ENCODE measurements at places on chromosomes 5 and 9.

- DNase-seq, result no peak
Measured at GRCh38 chr9:16866587-16866986, 3.9 kb downstream of the BNC2 start.

- no peak for DNase-seq
Measured at GRCh38 chr5:80591352-80591751, 21.3 kb upstream of the ANKRD34B start.

DNA sequence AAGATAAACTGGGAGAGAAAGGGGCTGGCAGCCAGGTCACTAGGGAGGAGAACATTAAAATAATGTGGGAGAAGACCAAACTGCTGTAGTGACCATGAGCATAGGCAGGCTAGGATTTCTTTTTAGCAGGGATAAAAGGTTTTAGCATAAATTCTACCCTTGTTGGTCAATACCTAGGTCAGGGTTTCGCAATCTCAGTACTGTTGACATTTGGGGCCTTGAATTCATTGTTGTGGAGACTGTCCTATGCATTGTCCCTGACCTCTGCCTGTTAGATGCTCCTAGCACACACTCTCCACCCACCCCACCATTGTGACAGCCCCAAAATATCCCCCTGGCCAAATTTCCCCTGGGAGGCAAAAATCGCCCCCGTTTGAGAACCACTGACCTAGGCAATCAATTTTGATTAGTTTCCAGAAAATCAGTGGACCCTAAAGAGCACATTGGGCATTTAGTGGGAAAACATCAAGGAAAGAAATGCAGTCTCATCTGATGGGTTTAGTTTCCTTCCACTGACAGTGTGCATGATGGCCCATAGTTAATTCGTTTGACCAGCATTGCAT lies 181.4 kb downstream of the NTRK2 start:
- DNase-seq, result no peak

DNA sequence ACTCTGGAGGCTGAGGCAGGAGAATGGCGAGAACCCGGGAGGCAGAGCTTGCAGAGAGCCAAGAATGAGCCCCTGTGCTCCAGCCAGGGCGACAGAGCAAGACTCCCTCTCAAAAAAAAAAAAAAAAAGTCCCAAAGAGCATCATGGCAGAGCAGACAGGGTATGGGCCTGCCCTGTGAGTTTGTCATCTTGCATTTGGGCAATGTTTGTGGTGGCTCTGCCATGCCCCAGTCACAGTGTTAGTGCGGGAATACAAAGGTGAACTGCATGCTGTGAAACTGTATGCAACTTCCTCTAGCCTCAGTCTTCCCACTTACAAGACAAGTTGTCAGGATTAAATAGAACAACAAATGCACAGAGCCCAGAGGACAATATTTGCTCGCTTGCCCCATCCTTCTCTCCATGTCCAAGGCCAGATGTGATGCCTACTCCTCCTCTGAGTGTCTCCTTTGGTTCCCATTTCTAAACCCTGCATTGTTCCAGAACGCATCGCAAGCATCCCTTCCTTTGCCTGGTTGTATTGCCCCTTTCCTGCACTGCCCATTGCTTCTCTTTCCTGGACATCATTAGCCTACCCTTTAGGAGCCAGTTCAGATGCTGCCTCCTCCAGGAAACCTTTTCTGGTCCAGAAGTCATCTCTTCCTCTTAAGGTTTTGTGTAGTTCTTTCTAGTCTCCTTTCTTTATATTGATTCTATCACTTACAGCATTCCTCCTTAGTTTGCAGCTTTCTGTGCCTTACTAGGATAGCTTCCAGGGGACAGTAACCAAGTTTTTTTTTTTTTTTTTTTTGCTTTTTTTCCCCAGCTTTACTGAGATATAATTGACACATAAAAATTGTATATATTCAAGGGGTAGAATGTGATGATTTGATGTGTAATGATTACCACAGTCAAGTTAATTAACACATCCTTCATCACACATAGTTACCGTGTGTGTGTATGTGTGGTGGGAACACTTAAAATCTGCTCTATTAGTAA lies 69.0 kb upstream of the TNFAIP8 start:
- DNase-seq, result no peak

- DNase-seq, result no peak
Measured at GRCh38 chr9:134882204-134882785, 1.7 kb downstream of the FCN2 start.

- no peak for DNase-seq
Measured at GRCh38 chr9:99234618-99235017, 12.5 kb downstream of the SEC61B start.

- DNase-seq, result no peak
Measured at GRCh38 chr9:77893706-77894105, 137.9 kb downstream of the GNAQ start.

- no peak for DNase-seq
Measured at GRCh38 chr9:81666123-81666522, 23.2 kb downstream of the TLE1 start.

- no peak for DNase-seq
Measured at GRCh38 chr5:133688391-133688790, 76.0 kb upstream of the FSTL4 start.

DNA sequence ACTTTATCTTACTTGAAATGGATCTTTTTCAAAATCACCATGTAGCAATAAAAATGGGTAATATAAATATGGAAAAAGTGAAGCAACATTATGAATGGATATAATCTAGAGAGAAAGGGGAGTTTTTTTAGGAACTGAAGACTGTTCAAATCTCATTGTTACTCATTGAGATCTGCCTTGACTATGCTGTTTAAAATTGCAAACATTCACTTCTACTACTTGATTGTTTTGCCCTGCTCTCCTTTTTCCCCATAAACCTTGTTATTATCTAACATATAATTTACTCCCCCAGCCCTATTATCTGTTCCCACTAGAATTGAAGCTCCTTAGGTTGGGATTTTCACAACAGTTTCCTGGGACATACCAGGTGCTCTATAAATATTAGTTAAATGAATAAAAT lies 22.0 kb downstream of the PAM start:
- no peak for DNase-seq

DNA sequence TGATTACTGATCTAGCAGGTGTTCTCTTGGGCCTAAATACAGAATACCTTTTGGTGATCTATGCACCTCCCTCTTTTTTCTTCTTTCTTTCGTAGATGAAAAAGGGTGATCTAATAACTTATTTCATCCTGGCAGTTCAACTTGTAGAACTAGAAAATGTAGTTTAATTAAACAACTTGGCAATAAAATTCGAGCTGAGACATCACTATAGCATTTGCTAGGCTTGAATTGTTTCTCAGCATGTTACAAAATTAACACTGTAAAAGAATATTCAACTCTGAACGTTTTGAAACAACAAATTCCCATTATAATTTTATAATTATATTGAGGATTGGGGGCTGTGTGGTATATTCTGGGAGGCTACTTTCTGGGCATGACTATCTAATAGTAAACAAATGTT lies 19.5 kb downstream of the SMIM15 start:
- no peak for DNase-seq

DNA sequence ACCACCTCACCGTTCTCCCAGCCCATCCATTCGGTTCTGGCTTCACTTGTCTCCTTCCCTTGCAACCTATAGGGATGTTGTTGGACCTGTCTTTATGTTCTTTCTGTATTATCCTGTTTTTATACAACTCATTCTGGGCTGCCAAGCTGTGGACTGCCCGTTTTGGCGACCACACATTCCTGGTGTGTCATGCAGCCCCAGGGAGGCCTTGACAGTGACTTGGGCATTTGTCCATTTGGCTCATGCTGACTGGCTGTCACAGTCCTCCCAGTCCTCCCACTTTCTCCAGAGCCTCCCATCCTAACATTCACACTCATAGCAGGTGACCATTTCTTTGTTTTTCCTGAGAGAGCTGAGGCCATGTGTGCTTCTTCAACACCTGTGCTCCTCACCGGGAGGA lies 136.4 kb downstream of the SLF1 start:
- no peak for DNase-seq

GRCh38 chr5:142012186-142012785 lies 541 bp downstream of the GNPDA1 start:
- DNase-seq, result peak; percentile 71

- no peak for DNase-seq
Measured at GRCh38 chr5:173582216-173583111, 34.0 kb downstream of the BOD1 start.

DNA sequence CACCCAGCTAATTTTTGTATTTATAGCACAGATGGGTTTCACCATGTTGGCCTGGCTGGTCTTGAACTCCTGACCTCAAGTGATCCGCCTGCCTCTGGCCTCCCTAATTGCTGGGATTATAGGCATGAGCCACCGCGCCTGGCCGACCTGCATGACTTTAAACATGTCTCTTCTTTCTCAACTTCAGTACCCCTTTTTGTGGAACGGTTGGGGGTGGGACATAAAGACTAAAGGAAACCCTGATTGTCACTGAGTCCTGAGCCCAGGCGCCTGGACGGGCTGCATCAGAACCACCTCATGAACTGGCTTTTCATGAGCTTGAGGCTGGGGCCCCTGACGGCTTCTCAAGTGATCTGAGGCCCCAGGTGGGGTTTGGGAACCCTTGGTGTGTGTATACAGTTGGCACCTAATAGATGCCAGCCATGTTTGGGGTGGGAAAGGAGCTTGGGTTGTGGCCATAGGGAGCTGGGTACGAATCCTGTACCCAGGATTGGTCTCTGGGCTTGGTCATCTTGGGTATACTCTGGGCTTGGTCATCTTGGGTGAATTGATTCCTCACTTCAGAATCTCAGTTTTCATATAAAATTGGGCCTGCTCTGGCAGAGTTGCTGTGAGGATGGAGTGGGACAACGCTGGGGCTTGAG lies 2.2 kb downstream of the GRK6 start:
- DNase-seq, result no peak

DNA sequence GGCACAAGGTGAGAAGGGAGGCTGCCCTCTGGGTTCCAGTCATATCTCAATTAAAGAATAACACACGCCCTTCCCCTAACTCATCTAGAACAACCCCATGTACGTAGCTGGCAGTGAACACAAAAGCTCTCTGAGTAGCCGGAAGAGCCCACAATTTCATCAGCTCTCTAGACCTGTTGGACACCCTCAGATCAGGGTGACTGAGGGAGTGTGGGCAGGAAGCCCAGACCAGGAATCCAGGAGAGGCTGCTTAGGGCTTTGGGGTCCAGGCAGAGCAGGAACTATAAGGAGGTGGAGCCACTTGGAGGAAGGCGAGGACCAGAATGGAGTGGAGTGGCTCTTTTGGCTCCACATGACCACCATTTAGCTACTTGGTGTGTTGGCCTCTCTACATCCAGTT lies 237.4 kb downstream of the NR3C1 start:
- DNase-seq, result no peak

- no peak for DNase-seq
Measured at GRCh38 chr5:5289537-5289936, 132.9 kb upstream of the ICE1 start.

GRCh38 chr5:32255540-32255900 lies 57.2 kb downstream of the MTMR12 start:
- no peak for DNase-seq

DNA sequence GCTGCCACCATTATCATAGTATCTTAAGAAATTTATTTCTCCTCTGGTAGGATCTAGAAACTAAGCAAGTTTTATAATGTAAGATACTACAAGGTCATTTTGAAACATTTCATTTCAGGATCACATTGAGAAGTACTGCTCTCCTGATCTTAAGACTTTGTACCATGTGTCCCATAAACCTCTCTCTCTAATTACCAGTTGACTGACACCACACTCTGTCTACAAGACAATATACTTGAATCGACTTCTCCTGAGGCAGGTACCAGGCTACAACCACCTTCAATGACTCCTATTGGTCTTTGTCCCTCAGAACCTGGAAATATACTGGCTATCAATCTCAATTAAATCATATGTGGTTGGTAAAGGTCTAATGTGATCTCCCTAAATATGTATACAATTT lies 597.0 kb downstream of the PTPRD start:
- DNase-seq, result no peak

- DNase-seq, result peak; percentile 6
Measured at GRCh38 chr5:121805911-121806310, 45.8 kb upstream of the FTMT start.

DNA sequence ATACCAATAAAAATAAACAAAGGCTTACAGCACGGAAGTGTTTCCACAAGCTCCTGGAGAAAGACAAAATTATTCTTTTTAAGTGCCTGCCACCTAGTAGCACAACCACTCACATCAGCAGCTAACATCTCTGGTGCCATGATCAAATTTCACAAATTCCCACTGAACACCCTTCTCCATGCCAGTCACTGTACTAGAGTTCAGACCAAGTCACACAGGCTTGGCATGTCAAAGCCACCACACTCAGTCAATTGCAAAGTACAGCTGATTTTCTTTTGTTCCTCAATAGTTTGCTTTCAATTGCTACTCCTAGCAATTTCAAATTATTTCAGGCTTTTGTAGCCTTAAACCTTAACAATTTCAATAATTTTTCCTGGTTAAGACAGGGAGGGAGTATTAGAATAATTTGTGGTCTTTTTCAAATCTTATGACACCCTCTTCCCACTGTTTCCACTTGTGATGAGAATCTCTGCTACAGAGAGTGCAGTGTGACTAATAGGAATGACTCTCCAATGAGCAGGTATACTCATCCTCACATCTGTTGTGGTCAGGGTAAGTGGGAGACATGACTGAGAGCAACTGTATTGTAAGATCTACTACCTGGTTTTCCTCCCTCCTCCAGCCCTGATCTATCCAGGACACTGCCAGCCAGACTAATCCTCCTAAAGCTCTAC lies 46.2 kb downstream of the RNF145 start:
- DNase-seq, result no peak

GRCh38 chr9:128372188-128372641 lies 1.0 kb downstream of the URM1 start:
- DNase-seq, result no peak

GRCh38 chr5:157484768-157485167 lies 24.8 kb downstream of the NIPAL4 start:
- DNase-seq, result no peak

GRCh38 chr5:102959055-102959454 lies 160.9 kb downstream of the GIN1 start:
- DNase-seq, result no peak

DNA sequence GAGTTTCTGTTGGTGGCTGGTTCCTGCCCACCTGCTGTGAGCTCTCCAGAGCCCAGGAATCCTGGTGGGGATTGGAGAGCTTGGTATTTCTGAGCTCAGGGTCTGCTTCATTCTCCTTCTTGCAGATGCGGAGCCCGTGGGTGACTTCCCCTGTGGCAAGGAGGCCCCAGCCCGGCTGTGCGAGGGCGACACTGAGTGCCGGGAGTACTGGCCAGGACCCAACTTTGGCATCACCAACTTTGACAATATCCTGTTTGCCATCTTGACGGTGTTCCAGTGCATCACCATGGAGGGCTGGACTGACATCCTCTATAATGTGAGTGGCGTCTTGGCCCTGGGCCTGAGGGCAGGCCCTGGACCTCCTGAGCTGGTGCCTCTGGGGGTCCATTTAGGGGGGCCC lies 39.5 kb downstream of the CACNA1B start:
- no peak for DNase-seq

DNA sequence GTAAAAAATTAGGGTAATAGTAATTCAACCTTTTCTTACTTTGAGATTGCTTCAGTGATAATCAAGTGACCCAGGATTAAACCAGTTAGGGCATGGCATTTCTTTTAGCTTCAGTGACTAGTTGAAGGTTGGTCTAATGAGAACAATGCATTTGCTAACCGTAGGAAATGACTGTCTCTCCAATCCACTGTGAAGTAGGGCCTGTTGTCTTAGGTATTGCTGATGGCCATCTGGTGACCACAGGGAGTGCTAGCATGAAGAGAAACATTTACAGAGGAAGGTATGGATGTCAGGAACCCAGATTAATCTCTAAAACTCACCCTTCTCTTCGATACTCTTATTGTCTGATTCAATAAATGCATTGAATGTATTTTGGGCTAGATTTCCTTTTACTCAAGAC lies 535.9 kb upstream of the SEMA6A start:
- no peak for DNase-seq

- DNase-seq, result no peak
Measured at GRCh38 chr9:76115396-76115795, 224.9 kb downstream of the PCSK5 start.
